IPS DF 19.7 (cell line): ENCODE measurements at places on chromosomes 4 and X.

- DNase-seq, result peak; percentile 70
These were observed 61.0 kb downstream of the HPRT1 start for GRCh38 chrX:134520860-134521390.

DNA sequence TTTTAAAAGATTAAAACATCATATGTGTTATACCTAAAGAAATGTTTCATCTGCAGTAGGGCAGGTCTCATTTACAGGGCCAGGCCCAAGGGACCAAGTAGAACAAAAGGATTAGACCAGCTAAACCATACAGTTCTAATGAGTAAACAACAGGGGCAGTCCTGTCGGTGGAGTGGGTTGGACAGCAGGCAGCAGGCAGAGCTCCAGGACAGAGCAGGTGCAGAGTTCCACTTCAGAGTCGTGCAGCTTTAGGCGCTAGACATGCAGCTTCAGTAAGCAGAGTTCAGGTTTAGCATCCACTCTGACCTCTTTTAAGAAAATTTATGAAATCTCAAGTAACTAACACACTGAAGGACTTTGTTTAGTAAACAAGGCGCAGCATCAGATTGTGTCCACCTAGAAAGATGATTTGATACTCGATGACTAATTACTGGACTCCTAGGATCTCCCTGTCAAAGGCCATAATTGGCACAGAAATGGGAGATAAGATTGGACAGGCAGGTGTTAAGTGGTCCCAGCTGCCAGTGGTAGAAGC lies 487.7 kb upstream of the INTU start:
- no peak for DNase-seq

DNA sequence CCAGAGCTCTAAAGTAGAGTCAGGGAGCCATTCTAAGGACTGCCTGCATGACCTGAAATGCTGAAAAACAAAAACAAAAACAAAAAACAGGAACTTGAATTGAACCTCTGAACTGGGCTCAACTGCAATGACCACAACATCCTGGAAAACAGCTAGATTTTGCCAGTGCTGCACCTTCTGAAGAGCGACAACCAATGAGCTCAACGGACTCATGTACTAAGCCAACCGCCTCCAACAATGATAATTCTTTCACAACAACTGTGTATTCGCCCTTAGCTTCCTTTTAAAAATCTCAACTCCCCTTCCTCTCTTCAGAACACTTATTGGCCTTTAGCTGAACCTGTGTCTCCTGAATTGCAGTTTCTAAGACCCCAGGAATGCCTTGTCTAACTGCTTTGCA lies 69.8 kb downstream of the HAUS3 start:
- no peak for DNase-seq

DNA sequence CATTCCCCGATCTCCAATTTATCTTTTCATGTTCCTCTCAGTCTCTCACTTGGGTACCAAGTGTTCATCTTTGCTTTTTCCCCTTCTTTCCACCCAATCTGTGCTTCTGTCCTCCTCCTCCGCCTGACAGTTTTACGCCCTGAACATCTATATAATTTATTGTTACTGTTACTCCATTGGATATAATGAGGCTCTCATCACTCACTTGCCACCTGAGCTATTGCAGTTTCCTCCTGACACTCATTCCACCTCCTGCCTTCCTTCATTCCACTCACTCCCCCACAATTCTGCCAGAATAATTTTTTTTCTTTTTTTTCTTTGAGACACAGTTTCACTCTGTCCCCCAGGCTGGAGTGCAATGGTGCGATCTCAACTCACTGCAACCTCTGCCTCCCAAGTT lies 77.6 kb upstream of the SORBS2 start:
- DNase-seq, result no peak

GRCh38 chr4:165700855-165701254 lies 172.2 kb upstream of the TLL1 start:
- no peak for DNase-seq

- DNase-seq, result no peak
These were observed 1.7 kb upstream of the ZFP42 start for GRCh38 chr4:187993827-187994226.
